ENCODE measurements at places on chromosomes 6 and 20. TPM values are rescaled to one million over a fixed set of nuclear protein-coding genes. Genes with fewer than 3 reads are reported as not detected.

FKBP1C gene
- 0.39 TPM for total RNA-seq

CAPN11 gene
- not detected for total RNA-seq

MAS1 gene
- total RNA-seq, result not detected

TNFRSF6B gene
- not detected for total RNA-seq

SAMD10 gene
- total RNA-seq, result 13.3 TPM

CDC5L gene
- 23.4 TPM for total RNA-seq

SLC17A2 gene
- not detected for total RNA-seq

ADGB gene
- total RNA-seq, result not detected

VNN1 gene
- total RNA-seq, result not detected

BTBD3 gene
- 0.26 TPM for total RNA-seq

LIME1 gene
- total RNA-seq, result 67.9 TPM

CRIP3 gene
- total RNA-seq, result 1.7 TPM

OOEP gene
- not detected for total RNA-seq

SLC44A4 gene
- not detected for total RNA-seq

NKAPL gene
- total RNA-seq, result not detected

SLPI gene
- not detected for total RNA-seq

SYNDIG1 gene
- total RNA-seq, result not detected

PPP1R3G gene
- total RNA-seq, result not detected

CRISP3 gene
- total RNA-seq, result not detected

TGM3 gene
- total RNA-seq, result not detected

MYBL2 gene
- total RNA-seq, result 450 TPM

EYS gene
- total RNA-seq, result not detected

PRICKLE4 gene
- total RNA-seq, result 1.2 TPM

WFDC10B gene
- total RNA-seq, result not detected

KCNK16 gene
- total RNA-seq, result not detected

BPIFB3 gene
- not detected for total RNA-seq

TSHZ2 gene
- total RNA-seq, result not detected

VWA7 gene
- 3.7 TPM for total RNA-seq

DDO gene
- not detected for total RNA-seq

ACSS1 gene
- 0.40 TPM for total RNA-seq

CTCFL gene
- not detected for total RNA-seq

TRIM10 gene
- total RNA-seq, result not detected

LGSN gene
- 0.76 TPM for total RNA-seq

Measured in OCI-LY7 (cell line).